Hindlimb muscle (tissue), 1 donor: ENCODE measurements at places on chromosomes 11 and 22. TPM values are rescaled to one million over a fixed set of nuclear protein-coding genes. Genes with fewer than 3 reads are reported as not detected.

CHST1 gene
- polyA plus RNA-seq, result 24.0 TPM

MOV10L1 gene
- 0.58 TPM for polyA plus RNA-seq

GDPD4 gene
- 0.26 TPM for polyA plus RNA-seq

PACSIN2 gene
- polyA plus RNA-seq, result 28.9 TPM

USH1C gene
- polyA plus RNA-seq, result not detected

BTG4 gene
- not detected for polyA plus RNA-seq

APOL5 gene
- 2.0 TPM for polyA plus RNA-seq

ARHGAP20 gene
- polyA plus RNA-seq, result 6.1 TPM

ANGPTL5 gene
- polyA plus RNA-seq, result not detected

SHISAL1 gene
- 14.9 TPM for polyA plus RNA-seq
